Endothelial cell of umbilical vein (primary cell): ENCODE measurements at places on chromosomes 2 and 18. TPM values are rescaled to one million over a fixed set of nuclear protein-coding genes. Genes with fewer than 3 reads are reported as not detected.
A peak's percentile ranks its signal among the peaks of the same experiment; 100 is the strongest.

DNA sequence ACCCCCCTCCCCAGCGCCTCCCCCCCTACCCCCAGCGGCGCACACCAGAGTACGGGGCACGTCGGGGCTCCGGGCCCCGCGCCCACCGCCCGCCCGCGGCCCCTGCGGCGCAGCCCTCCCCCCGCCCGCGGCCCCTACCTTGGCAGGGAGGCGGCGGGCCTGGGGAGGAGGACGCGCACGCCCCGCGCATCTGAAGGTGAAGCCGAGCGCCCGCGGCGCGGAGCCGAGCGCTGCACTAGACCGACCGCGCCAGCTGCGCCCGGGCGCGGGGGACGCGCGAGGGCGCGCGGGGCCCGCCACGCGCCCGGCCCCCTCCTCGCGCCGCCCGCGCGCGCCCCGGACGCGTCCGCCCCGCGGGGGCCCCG lies at the start of gene ZNF516:
Gene ZNF516 (minus strand): TSS at position 237 of the 365 bp plus-strand sequence. CDS start 52,188 bp downstream, outside the sequence.
- H3K4me3 ChIP-seq, result peak within 1 kb of the TSS; percentile 80
- H3K36me3 ChIP-seq, result no peaks in the 10 kb centered on the region
- peaks cover 9% of the 10 kb centered on the region for H3K27me3 ChIP-seq
- H3K27ac ChIP-seq, result no peak within 1 kb of the TSS

DNA sequence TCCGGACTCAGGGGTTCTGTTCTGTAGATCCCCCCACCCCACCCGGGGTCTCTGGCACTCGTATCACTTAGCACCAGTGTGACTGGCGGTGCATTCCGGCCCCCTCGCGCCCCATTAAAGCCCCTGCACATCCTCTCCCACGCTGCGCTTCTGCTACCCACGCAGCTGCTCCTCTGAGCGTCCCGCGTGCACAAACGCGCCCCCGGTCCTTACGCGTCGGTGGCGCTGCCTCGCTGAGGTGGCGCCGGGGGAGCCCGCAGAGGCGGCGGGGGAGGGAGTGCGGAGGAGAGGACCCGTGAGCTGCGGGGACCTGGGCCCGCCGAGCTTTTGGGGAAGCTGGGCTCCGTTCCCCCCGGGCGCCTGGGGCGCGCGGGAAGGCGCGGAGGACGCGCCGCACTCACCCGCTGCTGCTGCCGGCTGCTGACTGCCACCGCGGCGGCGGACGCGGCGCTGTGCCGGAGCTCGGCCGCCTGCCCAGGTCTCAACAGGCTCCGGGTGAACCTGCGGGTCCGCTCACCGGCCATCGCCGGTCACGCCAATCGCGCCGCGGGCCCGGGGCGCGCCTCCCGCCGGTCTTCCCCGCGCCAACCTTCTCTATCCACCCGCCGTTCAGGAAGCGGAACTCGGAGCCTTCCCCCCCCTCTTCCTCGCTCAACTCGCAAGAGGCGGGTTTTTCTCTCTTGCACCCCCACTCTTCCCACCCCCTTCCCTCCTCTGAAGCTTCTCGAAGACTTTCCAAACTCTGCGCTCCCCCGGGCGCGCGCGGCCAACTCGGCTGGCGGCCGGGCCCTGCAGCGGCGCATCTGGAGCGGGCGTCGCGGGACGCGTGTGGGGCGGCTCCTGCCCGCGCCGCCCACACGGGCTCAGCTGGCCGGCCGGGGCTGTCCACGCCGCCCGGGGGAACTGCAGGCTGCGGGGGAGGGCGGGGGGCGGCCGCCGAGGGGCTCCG lies at the start of gene DOCK10:
Gene DOCK10 (minus strand): TSS at position 618 of the 949 bp plus-strand sequence. CDS start 94 bp downstream, at position 524.
- H3K4me1 ChIP-seq, result peaks cover 6% of the 10 kb centered on the region
- peak within 1 kb of the TSS; percentile 11 for H3K4me3 ChIP-seq
- peak; percentile 17 for DNase-seq

Gene SCN3A
- total RNA-seq, result not detected in 2 replicates

DNA sequence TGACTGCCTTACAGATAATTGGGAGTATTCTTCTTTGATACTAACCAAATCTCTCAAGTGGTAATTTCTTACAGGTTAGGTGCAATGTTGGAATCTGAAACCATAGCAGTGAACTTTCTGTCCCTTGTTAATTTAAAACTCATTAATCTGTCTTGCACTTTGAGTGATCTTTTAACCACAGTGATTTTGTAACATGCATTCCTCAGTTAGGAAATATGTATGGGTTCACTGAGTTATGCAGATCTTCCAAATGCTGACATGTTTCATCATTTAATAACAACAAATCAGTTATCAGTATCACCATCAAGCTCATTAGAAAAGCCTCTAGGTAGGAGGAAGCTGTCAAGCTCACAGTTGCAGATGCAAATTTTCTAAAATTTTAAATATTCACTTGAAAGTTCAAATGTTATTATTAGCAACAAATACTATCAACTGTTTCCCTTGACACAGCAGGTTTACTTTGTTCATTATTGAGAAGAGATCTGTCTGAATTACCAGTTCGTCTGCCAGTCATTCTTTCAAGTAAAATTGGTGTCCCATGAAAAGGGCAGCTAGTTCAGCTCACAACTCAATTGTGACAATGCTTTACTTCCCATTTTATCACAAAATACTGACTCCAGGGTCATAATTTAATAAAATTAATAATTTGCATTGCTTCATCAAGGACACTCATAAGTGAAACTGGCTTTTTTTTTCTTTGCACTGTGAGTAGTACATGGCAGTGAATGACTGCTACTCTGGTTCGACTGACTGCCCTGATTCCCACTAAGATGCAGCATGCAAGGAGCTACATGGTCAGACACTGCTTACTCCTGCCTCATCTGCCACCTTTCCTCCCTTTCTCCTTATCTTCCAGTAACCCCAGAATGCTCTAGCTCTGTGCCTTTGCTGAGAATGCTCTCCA lies 31.6 kb downstream of the SUCLG1 start:
- no peak for DNase-seq
- no peaks in the 10 kb centered on the region for H3K27me3 ChIP-seq
- H3K4me1 ChIP-seq, result no peaks in the 10 kb centered on the region
- H3K27ac ChIP-seq, result no peak overlapping the region

DNA sequence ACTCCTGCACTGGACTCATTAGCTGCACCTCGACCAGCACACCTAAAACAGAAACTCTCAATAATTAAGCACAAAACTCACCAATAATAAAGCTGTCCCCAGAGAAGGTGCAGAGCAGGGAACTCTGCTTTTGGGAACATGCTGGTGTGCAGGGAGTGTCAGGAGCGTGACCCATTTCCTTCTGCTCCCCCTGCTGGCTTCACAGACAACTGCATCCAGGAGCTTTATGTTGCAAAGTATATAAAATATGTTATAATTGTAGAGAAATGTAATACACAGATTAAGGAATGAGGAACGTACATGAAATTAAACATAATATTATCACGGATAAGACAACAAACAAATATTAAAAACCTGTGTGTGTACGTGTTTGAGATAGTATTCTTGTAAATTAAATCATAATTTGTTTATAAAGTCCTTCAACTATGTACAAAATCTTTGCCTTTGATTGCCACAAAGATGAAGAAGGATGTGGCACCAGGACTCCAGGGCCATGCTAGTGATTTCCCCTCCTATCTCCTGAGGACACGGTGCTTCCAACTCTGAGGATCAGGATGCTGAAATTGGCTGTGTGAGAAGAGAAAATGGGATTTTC lies 68.6 kb upstream of the MAL start:
- DNase-seq, result peak; percentile 30
- no peaks in the 10 kb centered on the region for H3K27me3 ChIP-seq
- no peaks in the 10 kb centered on the region for H3K36me3 ChIP-seq
- no peak overlapping the region for H3K27ac ChIP-seq
- H3K4me1 ChIP-seq, result no peaks in the 10 kb centered on the region
- H3K4me3 ChIP-seq, result no peak overlapping the region

Gene BMP10
- total RNA-seq, result not detected in 2 replicates
